ENCODE measurements at places on chromosomes 4 and X.

- no peak for DNase-seq
Measured at GRCh38 chr4:6687947-6688878, 5.5 kb upstream of the S100P start.

- DNase-seq = no peak
Measured at GRCh38 chr4:161404346-161405110, 759.3 kb downstream of the FSTL5 start.

GRCh38 chr4:15245006-15245530 lies 182.8 kb upstream of the C1QTNF7 start:
- DNase-seq = no peak

DNA sequence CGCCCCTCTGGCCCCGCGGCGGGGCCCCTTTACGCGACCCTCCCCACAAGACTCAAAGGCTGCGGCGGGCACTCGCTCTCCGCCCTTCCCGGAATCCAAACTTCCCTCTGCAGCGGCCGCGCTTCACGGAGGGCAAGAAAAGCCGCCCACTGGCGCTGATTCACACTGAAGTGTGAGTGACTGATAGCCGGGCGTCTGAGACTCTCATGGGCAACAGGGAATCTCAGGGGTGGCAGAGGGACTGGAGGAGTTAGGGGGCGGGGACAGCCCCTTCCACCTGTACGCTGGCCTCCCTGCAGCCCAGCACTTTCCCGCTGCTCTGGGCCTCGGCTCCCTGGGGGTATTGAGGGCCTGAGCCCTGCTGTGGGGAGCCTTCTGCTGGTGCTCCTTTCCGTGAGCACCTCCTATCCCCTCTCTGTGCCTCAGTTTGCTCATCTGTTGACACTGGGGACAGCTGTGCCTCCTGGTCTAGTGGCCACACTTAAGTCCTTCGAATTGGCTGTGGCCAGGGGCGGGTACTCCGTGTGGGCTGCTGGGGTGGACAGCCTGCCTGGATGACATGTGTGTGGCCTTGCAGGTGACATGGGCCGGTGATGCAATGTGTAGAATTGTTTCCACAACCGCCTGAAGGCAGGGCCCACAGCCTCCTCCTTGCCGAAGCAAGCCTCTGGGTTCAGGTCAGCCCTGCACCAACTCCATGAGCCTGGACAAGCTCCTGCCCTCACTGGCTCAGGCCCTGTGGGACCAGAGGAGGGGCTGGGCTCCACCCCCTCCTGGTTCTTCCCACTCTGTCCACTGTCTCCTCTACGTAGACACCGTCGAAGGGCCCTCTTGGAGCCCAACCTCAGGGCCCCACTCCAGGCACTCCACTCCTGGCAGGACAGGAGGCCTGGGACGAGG lies 951 bp downstream of the SH3BP2 start:
- DNase-seq = no peak

GRCh38 chr4:68735106-68735505 lies 64.7 kb upstream of the UGT2B15 start:
- no peak for DNase-seq

- no peak for DNase-seq
Measured at GRCh38 chrX:17878028-17878670, 17.1 kb upstream of the RAI2 start.

DNA sequence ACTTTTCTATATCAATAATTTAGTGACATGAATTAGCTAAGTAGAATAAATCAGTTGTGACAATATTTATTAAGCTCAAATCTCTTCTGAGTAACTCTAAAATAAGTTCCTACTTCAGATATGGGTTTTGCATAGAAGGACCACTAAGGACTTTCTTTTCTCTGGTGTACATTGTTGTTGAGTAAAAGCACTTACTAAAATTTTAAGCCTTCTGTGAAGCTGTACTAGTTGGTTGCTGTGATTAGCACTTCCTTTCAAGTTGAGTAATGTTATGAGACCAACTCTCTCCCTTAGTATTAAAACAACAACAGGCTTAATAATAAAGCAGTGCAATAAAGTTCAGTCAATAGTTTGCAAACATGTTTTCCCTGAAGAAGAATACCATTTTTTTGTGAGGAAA lies 667.4 kb upstream of the NDST4 start:
- DNase-seq = no peak

DNA sequence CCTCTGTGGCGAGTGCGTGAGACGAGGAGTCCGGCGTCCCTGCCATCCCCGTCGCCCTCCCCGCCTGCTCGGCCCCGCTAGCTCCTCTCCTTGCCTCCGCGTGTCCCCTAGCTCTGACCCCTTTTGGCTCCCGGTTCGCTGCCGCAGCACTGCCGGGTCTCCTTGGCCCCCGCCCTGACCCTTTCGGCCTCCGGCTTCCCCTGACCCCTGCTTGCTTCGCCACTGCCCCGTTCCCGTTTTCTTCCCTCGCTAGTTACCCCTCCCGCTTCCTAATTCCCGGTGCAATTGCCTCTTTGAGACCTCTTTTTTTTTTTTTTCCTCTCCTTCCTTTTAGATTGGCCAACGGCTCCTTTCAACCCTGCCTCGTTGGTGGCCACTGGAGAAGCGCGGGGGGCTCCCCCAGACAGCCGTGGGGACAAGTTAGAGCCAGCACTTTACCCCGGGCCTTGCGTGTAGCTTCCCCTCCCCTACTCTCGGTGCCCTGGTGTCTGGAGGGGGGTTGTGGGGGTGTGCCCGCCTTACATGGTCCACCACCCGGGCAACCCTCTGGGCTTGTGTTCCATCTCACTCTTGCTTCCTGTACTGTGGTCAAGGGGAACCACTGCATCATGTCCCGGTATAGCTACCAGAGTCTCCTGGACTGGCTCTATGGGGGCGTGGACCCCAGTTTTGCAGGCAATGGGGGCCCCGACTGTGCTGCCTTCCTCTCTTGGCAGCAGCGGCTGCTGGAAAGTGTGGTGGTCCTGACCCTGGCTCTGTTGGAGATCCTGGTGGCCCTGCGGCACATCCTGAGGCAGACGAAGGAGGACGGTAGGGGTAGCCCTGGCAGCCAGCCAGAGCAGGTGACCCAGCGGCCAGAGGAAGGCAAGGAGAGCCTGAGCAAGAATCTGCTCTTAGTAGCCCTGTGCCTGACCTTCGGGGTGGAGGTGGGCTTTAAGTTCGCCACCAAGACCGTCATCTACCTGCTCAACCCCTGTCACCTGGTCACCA lies 548 bp downstream of the TMEM164 start:
- DNase-seq = peak; percentile 18
